ENCODE measurements at places on chromosomes 4 and X.

DNA sequence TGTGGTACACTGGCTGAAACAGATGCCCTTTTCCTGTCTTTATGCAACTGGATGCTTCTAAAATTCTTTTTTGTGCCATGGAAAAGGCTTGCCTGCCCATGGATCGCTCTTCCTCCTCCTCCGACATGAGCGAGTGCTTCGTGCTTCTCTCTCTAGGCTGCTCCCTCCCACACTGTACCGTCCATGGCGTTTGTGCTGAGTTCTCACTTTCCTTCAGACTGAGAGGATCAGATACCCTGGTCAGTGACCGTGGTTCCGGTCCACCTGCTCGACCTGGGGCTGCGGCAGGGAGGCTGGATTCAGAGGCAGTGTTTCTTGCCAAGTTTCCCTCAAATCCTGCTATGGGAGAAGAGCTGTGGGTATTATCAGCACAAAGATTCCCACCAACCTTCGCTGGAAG lies 10.2 kb upstream of the CLDN24 start:
- DNase-seq: no peak

DNA sequence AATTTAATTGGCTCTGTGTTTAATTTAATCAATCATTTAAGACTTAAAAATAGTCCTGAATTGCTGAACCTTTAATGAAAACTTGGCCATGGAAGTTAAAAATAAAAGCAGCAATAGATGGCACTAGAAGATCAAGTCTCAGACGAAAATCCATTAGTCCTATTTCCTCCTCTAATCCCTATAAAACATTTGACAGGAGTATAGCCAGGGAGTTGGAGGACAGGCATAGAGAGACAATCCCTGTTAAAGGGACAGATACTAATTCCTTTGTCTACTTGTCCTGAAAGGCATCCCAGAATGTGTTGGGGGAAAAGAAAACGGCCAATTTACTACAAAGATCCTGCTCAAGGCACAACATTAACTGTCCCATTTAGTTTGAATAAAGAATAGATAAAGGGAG lies 276.3 kb upstream of the TACR3 start:
- peak; percentile 85 for DNase-seq

DNA sequence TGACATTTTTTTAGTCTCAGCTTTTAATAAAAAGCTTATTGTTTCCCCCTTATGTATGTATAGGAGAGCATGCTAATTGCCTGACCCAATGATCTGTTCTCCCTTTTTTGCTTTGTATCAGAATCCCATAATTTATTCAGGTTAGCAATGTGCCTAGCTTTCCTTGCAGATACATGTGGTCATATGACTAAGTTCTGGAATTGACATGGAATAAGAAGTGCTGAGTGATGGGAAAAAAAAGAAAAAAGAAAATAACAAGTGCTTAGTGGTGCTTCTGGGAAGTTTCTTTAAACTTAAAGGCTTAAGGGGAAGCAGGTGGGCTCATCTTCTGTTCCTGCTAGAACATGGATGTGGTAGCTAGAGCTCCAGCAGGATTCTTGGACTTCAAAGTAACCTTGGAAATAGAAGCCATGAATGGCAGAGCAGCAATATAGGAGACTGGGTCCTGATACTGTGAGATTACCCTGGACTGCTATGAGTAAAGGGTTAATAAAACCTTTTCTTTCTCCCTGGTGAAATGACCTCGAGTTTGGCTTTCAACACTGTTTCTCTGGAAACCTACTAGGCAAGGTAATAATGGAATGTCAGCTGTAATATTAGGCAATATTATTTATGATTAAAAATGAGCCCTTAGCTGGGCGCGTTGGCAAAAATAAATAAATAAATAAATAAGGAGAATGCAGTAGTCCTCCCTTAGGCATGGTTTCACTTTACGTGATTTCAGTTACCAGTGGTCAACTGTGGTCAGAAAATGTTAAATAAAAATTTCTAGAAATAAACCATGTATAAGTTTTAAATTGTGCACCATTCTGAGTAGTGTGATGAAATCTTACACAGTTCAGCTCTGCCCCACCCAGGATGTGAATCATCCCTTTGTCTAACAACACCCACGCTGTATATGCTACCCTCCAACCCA lies 16.7 kb upstream of the RBM41 start:
- no peak for DNase-seq

DNA sequence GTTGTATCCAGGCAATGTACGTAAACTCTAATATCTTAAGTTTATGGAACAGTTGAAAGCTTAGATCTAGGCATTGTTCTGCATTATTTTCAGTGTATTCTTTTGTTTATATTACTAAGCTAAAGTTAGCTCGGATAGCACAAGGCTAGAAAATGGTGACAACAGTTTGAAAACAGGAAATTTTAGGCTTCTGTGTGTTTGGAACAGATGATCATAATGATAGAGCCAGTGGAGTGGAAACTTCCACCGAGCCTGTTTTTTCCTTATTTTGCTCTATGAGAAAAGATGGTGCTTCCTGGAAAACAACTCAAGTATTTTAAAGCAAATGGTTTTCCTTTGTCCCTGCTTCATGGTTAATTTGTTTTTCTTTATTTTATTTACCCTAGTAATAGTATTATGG lies 70.8 kb downstream of the GAB1 start:
- no peak for DNase-seq

- peak; percentile 55 for DNase-seq
Measured at GRCh38 chr4:126604268-126604867, 1028.4 kb upstream of the INTU start.

DNA sequence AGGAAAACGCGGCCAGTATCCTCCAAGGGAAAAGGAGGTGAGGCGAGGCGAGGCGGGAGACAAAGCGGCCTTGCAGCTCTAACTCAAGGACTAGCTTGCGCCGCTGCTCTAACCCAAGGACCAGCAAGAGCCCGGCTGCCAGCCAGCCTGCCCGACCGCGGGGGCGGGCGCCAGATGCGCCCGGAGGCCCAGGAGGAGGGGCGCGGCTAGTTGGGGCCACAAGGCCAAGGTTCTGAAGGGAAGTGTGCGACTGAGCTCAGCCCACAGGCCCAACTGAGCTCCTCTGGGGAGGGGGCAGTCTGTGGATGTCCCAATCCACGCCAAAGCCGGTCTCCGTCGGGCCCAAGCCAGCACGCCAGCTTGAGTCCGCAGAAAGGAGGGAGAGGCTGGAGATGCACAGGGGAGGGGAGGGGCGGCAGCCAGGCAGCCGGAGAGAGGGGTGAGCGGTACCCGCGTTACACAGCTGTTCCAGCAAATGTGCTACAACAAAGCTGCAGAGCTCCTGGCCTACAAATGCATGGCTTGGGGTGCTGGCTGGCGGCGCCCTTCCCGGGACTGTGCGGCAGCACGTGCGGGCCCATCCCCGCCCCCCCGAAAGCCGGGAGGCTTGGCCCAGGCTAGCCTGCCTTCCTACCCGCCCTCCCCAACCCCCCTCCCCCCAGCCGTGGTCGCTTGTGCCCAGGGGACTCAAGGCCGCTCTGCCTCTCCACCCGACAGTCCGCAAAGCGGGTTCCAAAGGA lies 637 bp downstream of the AMER1 start:
- peak; percentile 6 for DNase-seq

DNA sequence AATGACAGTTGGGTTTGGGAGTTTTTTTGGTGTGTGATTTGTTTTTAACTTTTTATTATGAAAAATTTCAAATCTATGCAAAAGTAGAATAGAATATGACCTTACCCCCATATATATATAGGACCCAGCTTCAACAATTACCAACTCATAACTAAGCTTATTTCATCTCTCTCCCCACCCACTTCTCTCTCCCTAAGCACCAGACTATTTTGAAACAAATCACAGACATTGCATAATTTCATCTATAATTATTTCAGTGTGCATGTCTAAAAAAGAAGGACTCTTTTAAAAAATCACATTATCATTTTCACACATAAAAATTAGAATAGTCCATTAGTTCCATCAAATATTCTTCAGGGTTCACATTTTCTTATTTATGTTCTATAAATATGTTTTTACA lies 28.3 kb upstream of the NKX6-1 start:
- no peak for DNase-seq

DNA sequence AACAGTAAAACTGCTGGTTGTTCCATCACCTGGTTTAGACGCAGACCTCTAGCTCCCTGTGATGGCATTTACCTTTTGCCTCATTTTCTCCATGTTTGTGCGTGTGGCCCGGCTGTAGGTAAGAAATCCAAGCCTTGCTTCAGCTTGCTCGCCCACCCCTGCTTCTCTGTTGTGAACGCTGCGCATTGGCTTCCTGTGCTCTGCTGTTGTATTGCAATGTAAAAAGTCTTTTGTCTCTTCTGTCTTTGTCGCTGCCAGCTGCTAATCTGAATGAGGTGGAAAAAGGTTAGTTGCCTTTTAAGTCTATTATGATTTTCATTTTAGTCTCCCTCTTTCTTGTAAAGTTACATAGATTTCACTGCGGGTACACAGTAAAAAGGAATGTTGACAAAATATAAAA lies 127.3 kb upstream of the PACRGL start:
- no peak for DNase-seq

DNA sequence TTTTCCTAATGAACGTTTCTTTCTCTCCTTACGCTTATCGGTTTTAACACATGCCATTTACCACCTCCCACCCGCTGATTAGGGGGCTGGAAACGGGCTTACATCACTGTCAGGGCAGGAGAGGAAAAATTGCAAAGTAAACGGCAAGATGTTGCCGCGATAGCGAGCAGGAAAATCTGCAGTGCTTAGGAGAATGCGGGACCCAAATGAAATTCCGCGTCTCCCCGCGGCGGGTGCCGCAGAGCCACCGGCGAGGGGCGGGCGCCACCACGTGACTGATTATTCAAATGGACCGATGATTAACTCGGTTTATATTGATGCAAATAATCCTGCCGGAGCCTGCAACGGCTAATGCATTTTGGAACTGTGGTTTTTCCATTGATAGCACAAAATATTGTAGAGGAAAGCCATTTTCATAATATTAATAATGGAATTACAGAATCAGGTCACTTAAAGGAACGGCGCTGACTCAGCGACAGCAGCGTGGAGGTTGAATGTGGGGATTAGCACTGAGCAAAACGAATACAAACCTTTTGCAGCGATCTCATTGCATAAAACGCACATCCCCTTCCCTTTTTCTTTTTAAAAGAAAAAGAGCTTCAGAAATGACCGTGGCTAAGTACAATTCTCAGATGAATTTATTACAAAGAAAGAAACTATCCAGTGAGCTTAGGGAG lies 224.2 kb downstream of the STIM2 start:
- DNase-seq: no peak

- DNase-seq: no peak
Measured at GRCh38 chrX:24243188-24243587, 70.7 kb downstream of the SUPT20HL2 start.

DNA sequence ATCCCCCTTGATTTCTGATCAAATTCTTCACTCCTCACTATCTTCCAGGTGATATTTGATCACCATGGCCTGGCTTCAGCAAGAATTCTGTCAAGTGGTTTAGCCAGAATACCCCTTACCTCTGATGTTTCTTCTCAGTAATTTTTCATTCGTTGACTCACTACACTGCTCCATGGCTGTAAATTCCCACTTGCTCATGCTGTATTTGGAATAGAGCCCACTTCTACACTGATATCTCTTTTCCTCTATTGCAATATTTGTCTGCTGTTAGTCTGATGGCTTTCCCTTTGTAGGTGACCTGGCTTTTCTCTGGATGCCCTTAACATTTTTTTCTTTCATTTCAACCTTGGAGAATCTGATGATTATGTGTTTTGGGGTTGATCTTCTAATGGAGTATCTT lies 73.9 kb upstream of the DIPK2B start:
- DNase-seq: no peak

DNA sequence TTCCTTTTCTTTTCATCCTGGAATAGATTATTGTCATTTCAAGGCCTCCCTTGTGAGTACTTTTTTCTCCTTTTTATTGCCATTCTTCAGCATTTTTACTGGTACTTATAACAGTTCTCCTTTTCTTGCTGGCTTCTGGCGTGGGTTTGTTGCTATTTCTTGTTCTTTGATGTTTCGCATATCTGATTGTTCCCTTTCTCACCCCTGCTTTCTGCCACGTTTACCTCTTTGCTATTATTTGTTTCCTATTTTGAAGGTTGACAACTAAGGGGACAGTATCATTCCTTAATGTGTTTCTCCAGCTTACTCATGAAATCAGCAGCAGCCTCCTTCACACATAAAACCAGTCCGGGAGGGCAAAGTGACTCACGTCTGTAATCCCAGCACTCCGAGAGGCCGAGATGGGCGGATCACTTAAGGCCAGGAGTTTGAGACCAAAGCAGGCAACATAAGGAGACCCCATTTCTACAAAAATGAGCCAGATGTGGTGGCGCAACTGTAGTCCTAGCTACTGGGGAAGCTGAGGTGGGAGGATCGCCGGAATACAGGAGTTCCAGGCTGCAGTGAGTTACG lies 72.6 kb downstream of the DMD start:
- no peak for DNase-seq

DNA sequence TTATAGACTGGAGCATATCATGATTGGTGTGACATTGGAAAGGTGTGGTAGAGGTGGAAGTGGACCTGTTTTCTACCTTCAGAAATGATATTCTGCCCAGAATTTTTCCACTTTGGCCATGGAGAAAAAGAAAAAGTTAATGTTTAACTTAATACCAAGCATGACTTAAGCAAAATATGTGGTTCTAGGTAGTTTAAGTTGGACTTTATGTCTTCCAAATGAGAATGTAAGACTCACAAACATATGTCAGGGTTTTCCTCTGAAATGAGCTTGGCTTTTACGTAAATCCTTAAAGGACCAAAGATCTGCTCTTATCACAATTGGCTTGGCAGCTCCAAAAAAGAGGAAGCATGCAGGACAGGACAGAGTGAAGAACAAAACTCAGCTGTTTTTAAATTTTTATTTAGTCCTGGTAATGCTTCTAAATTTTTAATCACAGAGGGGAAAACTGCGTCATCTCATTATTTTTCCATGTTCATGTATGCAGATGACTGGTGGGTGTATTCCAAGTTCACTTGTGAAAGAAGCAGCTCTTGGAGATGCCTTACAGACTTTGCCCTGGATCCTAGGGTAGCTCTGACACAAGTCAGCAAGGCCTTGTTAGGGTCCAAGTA lies 98.2 kb downstream of the ANK2 start:
- DNase-seq: no peak

Measured in SK-MEL-5 (cell line).